ENCODE measurements at places on chromosomes 7 and 10. TPM values are rescaled to one million over a fixed set of nuclear protein-coding genes. Genes with fewer than 3 reads are reported as not detected.

DNA sequence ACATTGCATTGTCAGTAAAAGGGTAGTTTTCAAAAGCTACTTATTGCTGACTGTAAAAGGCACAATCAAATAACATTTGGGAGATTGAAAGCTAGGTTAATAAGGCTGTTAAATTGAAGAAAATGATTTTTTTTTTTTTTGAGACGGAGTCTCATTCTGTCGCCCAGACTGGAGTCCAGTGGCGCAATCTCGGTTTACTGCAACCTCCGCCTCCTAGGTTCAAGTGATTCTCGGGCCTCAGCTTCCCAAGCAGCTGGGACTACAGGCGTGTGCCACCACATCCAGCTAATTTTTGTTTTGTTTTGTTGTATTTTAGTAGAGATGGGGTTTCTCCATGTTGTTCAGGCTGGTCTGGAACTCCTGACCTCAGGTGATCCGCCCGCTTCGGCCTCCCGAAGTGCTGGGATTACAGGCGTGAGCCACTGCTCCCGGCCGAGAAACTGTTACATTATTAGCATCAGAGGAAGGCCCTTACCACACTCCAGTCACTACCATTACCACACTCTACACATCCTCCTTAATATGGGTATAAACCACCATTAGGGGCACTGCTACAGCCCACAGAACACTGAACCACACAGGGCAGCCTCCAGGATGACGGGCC, 1.0 kb downstream of the CYP51A1 start:
- no peak for DNase-seq

DNA sequence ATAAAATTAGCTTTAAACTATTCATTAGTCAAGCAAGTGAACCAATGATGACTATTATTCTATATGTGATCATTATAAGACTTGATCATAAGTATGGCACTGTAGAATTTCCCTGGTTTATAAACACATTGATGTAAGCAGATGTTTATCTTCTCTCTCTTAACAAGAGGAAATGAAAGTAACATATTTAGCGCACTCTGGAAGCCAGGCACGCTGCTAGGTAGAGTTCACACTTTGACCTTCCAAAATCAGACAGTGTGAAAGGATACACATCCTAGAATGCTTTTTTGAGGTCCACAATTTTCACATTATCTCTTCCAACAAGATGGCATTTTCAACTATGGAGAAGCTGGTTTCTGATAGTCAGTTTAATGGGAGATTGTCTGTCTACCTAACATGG, 529.4 kb upstream of the IGFBP3 start:
- DNase-seq: no peak

Gene MACC1
- 0.14 TPM for total RNA-seq

- no peak for DNase-seq
Observed at GRCh38 chr10:121698902-121699301, 100.7 kb upstream of the FGFR2 start.

- DNase-seq: no peak
Observed at GRCh38 chr7:93894426-93894825, 3.9 kb upstream of the TFPI2 start.

GRCh38 chr10:30038781-30039536, 20.4 kb downstream of the JCAD start:
- no peak for DNase-seq

DNA sequence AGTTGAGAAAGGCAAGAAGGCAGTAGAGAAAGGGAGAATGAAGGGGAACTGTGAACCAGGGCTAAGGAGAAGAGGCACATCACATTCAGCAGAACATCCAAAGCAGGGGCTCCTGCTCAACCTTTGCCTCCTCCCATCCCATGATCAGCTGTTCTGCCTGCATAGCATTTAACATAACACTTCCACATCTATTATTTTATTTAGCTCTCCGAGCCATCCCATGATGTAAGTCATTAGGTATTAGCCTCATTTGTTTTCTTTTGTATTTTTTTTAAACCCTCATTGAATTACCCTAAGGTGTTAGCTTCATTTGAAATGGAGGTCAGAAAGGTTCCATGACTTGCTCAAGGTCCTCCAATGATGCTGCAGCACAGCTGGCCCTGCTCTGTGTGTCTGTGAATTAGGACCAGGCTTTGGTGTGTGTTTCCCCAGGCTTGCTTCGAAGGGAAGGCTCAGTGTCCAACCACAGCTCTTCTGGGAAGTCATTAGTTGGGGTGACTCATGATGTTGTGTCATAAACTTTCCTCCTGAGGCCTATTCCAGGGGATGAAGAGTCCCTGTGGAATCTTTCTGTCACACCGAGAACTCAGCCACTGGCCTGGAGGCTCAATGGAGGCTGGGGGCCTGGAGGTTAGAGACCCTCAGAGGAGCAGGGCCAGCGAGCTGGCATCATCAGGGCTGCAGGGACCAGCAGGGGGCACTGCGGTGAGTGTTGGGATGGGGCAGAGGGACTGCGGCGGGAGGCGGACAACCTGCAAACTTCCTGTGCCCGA, 16.5 kb downstream of the NPFFR1 start:
- no peak for DNase-seq

Gene LRRD1
- 0.81 TPM for total RNA-seq

- DNase-seq: no peak
Observed at GRCh38 chr7:155258226-155258560, 39.5 kb upstream of the INSIG1 start.

Gene KCNK18
- not detected for total RNA-seq

DNA sequence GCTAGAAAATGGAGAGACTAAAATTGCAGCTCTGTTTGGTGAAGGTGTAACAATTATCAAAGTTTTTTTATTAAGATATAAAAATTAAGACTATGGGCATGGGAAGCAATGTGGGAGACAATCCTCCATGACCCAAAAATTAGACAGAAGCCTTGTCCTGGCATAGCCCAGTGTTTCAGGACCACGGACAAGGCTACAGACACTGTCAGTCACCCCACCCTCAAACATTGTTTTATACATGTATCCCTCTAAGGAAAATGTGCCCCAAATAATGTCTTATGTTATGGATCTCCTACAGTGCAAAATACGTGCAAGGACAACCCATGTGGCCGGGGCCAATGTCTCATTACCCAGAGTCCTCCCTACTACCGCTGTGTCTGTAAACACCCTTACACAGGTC, 24.0 kb downstream of the HABP2 start:
- no peak for DNase-seq

- no peak for DNase-seq
Observed at GRCh38 chr10:66940965-66941364, 15.1 kb downstream of the LRRTM3 start.

GRCh38 chr10:28788252-28788651, 110.9 kb downstream of the BAMBI start:
- no peak for DNase-seq

DNA sequence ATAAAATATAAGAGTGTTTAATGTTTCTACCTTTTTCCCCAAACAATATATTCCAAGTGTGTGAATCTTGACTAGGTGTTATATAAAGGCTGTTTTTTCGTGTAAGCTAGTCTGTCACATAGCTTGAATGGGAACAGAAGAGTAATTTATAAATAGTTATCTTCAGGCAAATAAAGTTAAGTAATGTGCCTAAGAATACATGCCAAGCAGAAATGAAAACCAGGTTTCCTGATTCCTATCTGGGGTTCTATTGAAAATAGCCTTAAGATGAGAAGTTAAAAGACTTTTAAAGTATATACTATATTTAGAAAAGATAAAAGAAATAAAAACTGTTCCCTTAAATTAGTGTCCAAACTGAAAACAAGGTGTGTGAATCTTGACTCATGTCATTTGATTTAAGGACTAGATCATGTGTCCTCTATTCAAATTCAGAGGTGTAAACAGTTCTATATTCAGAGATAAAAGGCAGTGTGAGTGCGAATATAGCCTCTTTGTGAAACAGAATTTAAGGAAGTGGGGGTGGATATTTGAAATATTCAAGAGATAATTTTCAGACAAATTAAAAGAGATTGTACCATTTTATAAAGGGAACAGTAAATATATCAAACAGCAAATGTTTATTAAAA, 247.5 kb downstream of the THSD7A start:
- DNase-seq: no peak

Gene SEMA3C
- 89.2 TPM for total RNA-seq

DNA sequence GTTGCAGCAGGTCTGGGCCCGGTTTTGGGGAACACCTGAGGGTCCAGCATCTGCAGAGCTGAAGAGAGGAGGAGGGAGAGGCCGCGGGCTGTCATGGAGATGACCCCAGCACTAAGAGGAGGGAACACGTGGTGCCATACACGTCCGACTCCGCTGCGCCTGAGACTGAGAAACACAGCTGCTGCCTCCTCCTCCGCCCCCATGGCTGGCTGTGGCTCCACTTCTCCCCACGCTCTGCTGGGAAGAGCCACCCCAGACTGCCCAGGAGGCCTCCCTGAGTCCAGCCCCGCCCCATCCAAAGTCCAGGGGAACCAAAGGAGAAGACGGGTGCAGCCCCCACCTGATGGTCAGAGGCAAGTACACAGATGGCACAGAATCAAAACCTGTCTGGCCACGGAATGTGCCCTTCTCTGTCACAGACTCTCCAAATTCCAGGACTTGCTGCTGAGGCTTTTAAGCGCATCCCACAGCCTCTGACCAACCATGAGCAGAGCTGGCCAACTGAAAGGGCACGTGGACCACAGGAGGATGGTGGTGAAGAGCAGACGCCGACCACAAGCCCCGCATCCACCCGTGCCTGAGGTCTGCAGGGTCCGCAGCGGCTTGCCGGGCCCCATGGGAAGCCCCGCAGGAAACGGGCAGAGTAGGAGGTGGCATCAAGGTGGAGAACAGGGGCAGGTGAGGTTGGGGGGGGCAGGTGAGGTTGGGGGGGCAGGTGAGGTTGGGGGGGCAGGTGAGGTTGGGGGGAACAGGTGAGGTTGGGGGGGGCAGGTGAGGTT, 24.0 kb downstream of the STK32C start:
- DNase-seq: no peak

Measured in thoracic aorta (tissue), 2 donors.